ENCODE measurements at places on chromosomes 2 and 18. TPM values are rescaled to one million over a fixed set of nuclear protein-coding genes. Genes with fewer than 3 reads are reported as not detected.
A peak's percentile ranks its signal among the peaks of the same experiment; 100 is the strongest.

GRCh38 chr2:15730545-15731212, 139.0 kb downstream of the DDX1 start:
- peaks cover 13% of the 10 kb centered on the region for H3K4me1 ChIP-seq
- no peak overlapping the region for H3K4me3 ChIP-seq
- no peak overlapping the region for H3K27ac ChIP-seq
- DNase-seq = peak; percentile 81

DNA sequence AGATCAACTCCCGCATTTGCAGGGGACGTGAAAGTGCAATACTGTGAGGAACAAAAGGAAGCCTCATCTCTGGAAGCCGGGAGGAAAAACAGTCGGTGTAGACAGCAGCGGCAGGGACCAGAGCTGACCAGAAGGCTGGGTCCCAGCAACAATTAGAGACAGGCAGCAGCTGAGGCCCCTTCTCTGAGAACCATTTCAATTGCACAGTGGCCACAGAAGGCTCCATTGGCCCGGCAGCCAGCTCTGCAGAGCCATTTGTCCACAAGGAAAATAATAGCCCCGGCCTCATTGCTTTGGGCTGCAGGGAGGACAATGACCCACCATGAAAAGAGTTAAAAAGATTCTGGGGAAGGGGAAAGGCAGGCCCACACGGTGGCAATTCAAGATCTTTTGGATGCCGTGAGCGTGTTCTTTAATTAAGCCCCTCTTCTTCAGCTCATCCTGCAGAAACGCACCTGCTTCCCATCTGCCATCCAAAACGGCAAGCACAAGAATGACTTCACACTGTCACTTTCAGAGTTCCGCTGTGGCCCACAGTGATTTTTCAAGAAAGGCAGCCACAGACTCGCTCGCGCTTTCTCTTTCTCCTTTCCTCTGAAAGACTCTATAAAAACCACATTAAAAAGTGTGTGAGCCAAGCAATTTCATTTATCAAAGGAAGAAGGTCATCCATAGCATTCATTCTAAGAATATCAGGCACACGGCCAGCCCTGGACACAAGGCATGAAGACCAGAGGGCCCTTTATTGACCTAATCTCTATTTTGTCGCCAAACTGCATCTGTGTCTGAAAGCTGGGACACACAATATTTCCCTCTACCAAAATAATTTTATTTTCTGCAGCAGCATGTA, 293.6 kb downstream of the SOX11 start:
- no peaks in the 10 kb centered on the region for H3K4me1 ChIP-seq
- no peak overlapping the region for H3K4me3 ChIP-seq
- DNase-seq = no peak
- H3K27me3 ChIP-seq = no peaks in the 10 kb centered on the region
- no peak overlapping the region for H3K27ac ChIP-seq

- peak; percentile 56 for DNase-seq
- no peak overlapping the region for H3K4me3 ChIP-seq
- peaks cover 13% of the 10 kb centered on the region for H3K4me1 ChIP-seq
- no peaks in the 10 kb centered on the region for H3K36me3 ChIP-seq
- no peaks in the 10 kb centered on the region for H3K27me3 ChIP-seq
Measured at GRCh38 chr2:232444409-232445148, 11.4 kb upstream of the ALPI start.

DNA sequence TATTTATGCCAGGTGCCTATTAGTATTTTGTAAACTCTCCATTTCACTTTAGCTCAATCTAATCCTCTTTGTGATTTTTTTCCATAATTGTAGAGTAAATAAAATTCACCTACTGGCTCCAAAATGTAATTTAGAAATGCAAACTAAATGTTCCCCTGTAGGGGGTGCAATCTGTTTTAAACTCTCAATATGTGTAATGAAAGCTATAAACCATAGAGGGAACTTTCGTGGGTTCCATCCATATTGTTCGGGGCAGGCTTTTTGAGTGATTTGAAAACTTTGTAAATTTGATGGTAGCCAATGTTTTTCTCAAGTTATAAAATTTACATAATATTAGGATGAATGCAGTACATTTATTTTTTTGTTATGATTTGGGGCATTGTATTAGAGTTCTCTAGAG, 49.4 kb downstream of the TSPYL6 start:
- H3K27me3 ChIP-seq = no peaks in the 10 kb centered on the region
- DNase-seq = peak; percentile 37
- no peak overlapping the region for H3K4me3 ChIP-seq
- no peak overlapping the region for H3K27ac ChIP-seq
- H3K36me3 ChIP-seq = no peaks in the 10 kb centered on the region

GRCh38 chr2:37688771-37689468, 17.5 kb upstream of the CDC42EP3 start:
- no peaks in the 10 kb centered on the region for H3K27me3 ChIP-seq
- no peaks in the 10 kb centered on the region for H3K4me1 ChIP-seq
- no peak overlapping the region for H3K27ac ChIP-seq
- no peak for DNase-seq
- no peaks in the 10 kb centered on the region for H3K36me3 ChIP-seq

- no peak overlapping the region for H3K4me3 ChIP-seq
- no peaks in the 10 kb centered on the region for H3K27me3 ChIP-seq
- H3K27ac ChIP-seq = no peak overlapping the region
- DNase-seq = no peak
- H3K36me3 ChIP-seq = no peaks in the 10 kb centered on the region
- peaks cover 32% of the 10 kb centered on the region for H3K4me1 ChIP-seq
Measured at GRCh38 chr2:101364878-101365277, 22.4 kb downstream of the CREG2 start.

Gene C2orf78
- 1.5 TPM for total RNA-seq

Data from HCT116 (cell line).